ENCODE measurements at places on chromosomes 5 and 9.

- no peak for DNase-seq
Observed at GRCh38 chr5:86465052-86465838, 152.5 kb upstream of the COX7C start.

DNA sequence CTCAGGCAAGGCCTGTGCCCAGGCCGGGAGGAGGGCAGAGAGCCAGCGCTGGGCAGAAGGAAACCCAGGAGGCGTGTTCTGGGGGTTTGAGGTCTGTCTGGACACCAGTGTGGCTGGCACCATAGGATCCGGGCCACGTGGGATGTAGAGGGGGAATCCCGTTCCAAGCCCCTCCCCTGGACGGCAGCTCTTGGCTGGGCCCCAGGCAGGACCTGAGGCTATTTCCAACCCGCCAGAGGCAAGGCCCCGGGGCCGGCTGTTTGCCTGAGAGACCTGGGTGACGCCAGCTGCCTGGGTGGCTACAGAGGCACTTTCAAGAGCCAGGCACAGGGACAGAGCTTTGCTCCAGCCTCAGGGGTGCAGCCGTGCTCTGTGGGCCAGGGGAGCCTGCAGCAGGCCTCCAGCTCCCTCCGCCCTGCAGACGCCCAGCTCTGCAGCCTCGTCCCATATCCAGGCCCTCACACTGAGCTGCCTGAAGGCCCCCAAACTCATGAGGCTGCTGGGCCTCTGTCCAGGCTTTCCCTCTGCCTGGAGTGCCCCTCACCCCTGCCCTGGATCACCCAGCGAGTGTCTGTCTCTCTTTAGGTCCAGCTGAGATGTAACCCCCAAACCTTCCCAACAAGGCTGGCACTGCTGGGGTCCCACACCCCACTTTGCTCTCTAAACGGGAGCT lies 56.6 kb upstream of the EGFL7 start:
- DNase-seq, result no peak

DNA sequence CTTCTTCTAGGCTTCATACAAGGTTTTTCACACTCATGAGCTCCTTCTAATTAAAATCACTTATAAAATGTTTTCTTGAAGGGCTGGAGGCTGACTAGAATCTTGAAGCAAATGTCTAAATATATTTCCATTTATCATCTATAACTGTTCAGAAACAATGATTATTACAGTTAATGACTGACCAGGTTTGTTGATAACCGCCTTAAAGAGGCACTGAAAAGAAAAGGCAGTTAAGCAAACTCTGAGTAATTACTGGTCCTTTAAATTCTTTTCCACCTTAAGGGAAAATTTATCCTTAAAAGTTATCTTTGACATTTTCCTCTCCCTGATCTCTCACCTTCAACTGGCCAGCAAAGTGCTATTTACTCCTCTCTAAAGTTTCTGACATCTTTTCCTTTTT lies 43.2 kb downstream of the RICTOR start:
- no peak for DNase-seq

GRCh38 chr5:61332851-61333320 lies 828 bp downstream of the ZSWIM6 start:
- DNase-seq, result peak; percentile 23

- DNase-seq, result no peak
Observed at GRCh38 chr5:113381791-113382190, 53.0 kb downstream of the TSSK1B start.

DNA sequence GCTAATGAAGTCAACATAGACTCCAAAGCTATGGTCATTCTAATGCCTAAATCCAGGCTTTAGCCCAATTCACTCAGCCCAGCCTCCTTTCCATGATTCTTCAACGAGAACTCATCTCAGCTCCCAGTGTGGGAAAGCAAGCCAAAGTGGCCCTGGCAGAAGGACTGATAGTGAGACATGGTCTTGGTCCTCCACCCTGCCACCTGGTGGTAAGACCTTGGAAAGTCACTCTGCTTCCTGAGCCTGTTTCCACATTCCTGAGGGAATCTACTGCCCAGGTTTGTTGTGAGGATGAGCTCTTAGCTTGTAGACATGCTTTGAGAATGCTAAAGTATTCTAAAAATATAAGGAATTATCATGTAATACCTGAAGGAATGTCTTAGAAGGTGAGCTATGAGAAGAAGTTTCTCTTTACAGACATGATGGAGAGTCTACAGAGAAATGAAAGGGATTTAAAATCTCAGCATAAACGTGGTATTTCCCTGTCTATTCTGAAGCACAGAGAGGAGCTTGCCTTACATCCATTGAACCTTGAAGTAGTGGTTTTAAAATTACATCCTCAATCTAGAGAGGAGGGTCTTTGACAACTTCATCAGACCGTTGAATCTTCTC lies 173.5 kb downstream of the TRIM32 start:
- peak; percentile 10 for DNase-seq

- no peak for DNase-seq
Observed at GRCh38 chr9:135070964-135071735, 16.3 kb upstream of the OLFM1 start.

- DNase-seq, result peak; percentile 64
Observed at GRCh38 chr5:42949348-42950115, 90.6 kb downstream of the ANXA2R start.

DNA sequence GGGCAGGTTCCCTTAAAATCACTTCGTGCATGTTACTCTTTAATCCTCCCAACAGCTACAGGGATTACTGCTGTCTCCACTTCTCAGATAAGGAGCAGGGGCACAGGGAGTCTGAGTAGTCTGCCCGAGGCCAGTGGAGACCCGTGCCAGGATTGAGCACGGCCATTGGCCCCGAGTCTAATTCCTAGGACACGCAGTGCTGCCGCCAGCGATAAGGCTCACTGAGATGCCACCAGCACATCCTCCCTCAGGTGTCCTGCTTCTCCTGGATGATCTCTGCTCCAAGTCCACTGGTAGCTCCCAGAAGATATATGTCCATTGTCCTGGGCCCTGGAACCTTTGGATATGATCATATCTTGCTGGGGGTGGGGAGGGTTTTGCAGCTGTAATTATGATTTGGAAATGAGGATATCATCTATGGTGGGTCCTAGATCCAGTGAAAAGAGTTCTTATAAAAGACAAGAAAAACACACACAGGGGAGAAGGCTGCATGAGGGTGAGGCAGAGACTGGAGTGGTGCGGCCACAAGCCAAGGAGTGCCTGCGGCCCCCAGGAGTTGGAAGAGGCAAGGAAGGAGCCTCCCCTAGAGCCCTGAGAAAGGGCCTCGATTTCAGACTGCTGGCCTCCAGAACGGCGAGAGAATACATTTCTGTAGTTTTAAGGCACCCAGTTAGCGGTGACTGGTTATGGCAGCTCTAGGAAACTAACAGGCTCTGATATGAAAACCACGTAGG lies 19.4 kb upstream of the MED10 start:
- DNase-seq, result no peak

DNA sequence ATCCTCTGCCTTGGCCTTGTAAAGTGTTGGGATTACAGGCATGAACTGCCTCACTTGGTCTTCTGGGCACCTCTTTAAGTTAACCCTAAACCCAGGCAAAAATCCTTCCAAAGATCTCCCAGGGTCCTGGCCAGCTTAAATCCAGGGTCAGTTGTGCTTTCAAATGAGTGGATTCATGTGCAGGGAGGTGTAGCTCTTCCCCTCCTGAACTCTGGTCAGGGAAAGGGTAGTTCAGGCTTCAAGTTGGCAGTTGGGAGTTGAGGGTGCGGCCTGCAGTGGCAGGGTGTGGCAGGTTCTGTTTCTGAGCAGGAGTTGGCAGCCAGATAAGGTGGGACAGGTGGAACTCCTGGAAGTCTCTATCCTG lies 3.6 kb downstream of the HNRNPAB start:
- no peak for DNase-seq

GRCh38 chr5:121175986-121176385 lies 675.7 kb upstream of the FTMT start:
- DNase-seq, result no peak

DNA sequence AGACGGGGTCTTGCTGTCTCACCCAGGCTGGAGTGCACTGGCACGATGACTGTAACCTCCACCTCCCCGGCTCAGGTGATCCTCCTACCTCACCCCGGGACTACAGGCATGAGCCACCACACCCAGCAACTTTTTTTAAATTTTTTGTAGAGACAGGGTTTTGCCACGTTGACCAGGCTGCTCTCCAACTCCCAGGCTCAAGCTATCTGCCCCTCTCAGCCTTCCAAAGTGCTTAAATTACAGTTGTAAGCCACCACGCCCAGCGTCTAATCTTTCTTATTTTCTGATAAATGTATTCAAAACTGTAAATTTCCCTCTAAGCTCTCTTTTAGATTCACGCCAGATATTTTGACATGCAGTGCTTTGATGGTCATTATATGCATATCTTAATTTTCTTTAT lies 10.3 kb downstream of the FRRS1L start:
- no peak for DNase-seq

DNA sequence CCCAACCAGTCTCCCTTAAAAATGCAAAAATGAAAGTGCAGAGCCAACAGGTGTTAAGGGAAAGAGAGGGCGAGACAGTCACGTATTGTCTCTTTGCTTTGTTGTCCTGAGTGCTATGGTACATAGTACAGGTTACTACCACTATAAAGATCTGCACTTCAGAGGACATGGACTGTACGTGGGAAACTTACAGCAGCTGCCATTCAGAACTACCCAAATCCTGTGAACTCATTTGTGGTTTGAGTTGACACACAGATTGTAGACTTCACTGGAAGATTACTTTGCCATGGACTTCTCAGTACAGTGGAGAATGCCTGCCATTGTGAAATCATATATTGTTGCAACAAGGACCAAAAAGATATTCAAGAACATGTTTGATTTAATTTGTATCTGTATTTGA lies 34.8 kb downstream of the FBXO38 start:
- no peak for DNase-seq

DNA sequence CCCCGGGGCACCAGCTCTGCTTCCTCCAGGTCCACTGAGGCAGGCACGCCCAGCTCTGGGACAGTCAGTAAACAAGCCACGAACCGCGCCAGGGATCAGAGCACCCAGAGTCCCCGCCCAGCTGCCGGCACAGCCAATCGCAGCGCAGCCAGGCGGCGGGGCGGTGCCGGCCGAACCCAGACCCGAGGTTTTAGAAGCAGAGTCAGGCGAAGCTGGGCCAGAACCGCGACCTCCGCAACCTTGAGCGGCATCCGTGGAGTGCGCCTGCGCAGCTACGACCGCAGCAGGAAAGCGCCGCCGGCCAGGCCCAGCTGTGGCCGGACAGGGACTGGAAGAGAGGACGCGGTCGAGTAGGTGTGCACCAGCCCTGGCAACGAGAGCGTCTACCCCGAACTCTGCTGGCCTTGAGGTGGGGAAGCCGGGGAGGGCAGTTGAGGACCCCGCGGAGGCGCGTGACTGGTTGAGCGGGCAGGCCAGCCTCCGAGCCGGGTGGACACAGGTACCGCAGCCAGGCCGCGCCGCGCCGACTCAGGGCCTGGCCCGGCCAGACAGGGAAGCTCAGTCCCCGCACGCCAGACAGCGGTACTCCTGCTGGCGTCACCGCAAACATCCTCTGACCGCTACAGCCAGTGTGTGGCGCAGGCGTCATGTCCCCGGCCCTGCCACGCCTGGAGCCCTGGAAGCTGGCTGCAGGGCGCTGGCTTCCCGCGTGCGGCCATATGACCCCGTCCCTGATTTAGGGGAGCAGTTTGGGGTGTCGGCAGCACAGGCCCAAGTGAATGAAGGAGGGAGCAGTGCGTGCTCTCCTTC lies at the start of gene CTSL:
CTSL (plus strand) TSS at position 220 of the 810 bp plus-strand sequence. CDS start 1,485 bp downstream, outside the sequence.
- DNase-seq, result no peak

DNA sequence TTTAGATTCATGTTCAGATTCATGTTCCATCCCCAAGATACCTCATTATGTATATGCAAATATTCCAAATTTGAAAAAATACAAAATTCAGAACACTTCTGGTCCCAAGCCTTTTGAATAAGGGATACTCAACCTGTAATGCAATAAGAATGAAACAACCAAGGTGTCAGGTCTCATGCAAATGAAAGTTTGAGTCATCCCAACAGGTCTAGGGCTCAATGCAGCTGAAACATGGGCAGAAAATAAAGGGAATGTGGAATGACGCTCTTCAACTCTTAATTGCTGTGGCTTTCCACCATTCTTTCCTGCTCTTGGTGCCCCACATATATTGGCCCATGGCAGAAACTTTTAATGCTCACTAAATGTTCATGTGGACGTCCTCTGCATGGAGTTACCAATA lies 107.3 kb upstream of the DAPK1 start:
- no peak for DNase-seq

GRCh38 chr5:145937432-145938250 lies 1.3 kb downstream of the SH3RF2 start:
- DNase-seq, result no peak

GRCh38 chr5:120540097-120540496 lies 76.0 kb downstream of the PRR16 start:
- DNase-seq, result no peak

DNA sequence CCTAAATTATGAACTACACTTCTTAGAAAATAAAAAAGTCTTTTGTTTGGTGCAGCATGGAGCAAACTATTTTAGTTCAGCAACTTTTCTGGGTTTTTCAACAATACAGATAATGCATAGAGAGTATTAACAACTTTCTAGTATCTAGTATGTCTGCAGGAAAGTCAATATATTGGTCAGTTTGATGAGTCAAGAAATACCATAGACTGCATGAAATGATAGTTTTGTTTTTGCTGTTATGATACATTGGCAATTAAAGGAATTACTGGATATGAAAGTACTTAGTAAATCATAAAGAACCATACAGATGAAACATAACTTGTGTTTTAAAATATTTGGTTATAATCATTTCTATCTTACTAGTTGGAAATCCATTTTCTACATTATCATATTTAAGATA lies 173.5 kb downstream of the GIN1 start:
- no peak for DNase-seq

DNA sequence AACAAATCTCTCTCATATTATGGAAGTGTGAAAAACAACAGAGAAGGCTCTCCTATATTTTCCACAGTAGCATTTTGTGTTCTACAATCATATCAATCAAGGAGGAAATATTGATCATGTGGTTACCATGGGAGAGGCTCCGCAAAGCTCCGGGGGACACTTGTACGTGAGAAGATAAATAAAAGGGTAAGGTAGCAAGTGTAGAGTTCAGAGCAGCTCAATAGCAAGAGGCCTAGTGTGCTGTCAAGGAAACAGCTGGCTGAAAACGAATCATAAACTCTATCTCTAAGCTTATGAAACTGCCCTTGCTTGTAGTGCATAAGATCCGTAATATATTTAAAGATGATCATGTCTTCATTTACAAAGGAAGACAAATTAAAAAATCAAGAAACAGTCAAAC lies 57.5 kb downstream of the CDH18 start:
- DNase-seq, result no peak

DNA sequence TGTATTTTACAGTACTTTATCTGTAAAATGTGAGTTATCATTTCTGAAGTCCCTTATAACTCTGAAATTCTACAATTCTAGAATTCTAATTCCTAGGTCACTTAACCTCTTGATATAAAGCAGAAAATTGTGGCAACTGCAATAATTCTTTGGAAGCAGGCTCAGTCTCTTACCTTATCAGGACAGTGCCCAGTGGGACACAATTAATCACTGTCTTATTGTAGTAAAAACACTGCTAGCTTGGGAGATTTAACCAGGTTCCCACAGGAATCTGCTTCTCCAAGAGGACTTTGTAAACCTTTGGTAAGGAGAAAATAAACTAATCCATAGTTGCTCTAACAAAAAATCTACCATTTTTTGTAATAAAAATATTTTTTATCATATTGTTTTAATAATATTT lies 18.3 kb upstream of the SPATA9 start:
- DNase-seq, result no peak
